NCI-H2029 treated with DMSO at 0.1 percent for 48 hours (cell line): ENCODE measurements at places on chromosomes 7 and 10.

DNA sequence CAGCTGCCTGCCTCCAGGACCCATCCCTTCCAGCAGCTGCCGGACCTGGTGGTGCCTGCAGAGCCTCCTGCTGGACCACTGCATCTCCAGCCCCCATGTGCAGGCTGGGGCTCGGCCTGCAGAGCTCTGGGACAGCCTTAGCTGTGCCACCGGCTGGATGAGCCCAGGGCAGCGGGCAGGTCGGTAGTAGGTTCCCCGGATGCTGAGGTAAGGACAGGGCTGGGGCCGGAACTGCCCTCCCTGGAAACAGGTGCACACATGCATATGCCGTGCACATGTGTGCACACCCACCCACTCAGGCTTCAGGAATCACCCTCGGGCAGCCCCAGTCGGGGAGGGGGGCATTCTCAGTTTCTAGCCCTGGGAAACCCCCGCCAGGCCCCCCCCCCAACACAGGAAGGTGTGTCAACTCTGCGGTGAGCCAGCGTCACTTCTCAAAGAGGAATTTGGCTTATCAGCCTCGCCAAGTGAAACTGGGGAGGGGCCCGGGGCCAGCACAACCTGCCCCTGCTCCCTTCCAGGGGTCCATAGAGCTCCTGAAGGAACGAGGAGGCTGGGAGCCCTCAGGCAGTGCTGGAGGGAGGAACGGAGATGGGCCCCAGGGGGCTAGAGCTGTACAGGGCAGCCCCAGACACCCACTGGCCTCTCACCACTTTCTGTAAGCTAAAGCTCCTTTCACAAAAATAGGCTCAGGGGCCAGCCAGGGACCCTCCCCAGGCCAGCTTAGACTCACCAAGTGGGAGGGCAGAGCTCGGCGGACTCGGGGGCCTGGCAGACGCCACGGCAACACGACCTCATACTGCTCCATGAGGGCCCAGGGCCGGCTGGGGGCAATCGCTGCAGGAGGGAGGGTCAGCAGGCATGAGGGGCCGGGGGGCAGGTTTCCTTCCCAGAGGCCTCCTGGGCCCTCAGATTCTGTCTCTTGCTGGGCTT lies 1.7 kb downstream of the ADAM8 start:
- DNase-seq = no peak

DNA sequence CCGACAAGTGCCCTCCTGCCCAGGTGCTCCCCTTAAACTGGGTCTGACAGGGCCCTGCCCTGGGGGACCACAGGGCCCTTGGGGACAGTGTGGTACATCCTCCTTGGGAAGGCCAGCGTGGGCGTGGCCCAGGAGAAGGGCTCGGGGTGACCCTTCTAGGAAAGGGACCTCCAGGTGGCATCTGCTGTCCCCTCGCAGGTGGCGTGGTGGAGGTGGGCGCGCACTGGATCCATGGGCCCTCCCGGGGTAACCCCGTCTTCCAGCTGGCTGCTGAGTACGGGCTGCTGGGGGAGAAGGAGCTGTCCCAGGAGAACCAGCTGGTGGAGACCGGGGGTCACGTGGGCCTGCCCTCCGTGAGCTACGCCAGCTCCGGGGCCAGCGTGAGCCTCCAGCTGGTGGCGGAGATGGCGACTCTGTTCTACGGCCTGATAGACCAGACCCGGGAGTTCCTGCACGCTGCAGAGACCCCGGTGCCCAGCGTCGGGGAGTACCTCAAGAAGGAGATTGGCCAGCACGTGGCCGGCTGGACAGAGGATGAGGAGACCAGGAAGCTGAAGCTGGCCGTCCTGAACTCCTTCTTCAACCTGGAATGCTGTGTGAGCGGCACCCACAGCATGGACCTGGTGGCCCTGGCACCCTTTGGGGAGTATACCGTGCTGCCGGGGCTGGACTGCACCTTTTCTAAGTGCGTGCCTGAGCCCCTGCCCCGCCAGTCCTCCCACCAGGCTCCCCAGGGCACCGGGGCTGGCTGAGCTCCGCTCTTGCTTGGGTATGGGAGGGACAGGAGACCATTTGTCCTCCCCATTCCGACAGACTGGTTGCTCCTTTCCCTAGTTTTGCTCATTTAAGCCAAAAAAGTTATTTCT lies 972 bp downstream of the PAOX start:
- no peak for DNase-seq

DNA sequence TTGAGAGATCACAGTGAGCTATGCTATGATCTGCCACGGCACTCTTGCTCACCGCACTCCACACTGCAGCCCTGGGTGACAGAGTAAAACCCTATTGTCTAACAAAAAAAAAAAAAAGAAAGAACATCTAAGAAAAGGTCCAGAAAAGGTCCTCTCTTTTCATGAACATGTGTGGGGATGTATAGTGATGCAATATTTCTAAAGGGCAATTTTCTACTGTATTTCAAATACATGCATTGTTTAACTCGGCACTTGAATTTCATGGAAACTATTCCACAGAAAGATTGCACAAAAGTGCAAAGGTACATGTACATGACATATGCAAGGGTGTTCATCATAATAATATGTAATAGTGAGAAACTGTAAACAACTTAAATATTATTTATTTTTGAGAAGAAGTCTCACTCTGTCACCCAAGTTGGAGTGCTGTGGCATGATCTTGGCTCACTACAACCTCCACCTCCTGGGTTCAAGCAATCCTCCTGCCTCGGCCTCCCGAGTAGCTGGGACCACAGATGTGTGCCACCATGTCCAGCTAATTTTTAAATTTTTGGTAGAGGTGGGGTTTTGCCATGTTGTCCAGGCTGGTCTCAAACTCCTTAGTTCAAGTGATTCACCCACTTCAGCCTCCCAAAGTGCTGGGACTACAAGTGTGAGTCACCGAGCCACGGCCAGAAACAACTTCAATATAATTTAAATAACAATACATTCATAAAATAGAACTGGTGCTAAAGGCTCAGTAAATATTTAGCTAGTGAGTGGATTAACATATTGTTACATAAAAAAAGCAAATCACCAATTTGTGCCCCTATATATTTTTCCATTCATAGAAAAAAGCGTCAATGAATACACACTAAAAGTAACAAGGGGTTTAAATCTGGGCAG lies 1.3 kb upstream of the PPRC1 start:
- DNase-seq = no peak

- DNase-seq = no peak
These were observed 7.1 kb downstream of the CCDC126 start for GRCh38 chr7:23604296-23604640.

DNA sequence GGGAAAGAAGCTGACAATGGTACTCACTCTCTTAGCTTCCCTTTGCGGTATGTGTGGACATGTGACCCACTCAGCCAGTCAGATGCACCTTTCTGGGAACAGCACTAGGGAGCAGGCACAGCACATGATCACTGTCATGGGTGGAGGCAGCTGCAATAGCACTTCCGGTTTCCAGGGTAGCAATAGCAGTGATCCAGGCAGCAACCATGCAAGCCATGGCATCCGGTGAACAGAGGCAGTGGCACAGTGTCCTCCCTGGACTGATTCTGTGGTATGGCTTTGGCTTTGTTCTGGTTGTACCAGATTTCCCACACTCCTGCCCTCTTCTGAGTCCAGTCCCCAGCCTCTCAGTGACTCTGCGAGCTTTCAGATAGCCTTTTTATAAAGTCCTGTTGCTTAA lies 86.8 kb upstream of the NAMPT start:
- DNase-seq = no peak

- DNase-seq = no peak
These were observed 177.3 kb downstream of the AMPH start for GRCh38 chr7:38453826-38454225.

GRCh38 chr10:104819731-104820130 lies 178.6 kb downstream of the SORCS3 start:
- no peak for DNase-seq

GRCh38 chr7:2838873-2839578 lies 5.1 kb downstream of the GNA12 start:
- DNase-seq = no peak

GRCh38 chr10:119893074-119893473 lies 544 bp downstream of the SEC23IP start:
- DNase-seq = no peak

GRCh38 chr10:25388862-25389206 lies 214.0 kb downstream of the GPR158 start:
- DNase-seq = no peak

GRCh38 chr7:9960460-9960859 lies 1013.2 kb upstream of the PHF14 start:
- DNase-seq = no peak

- no peak for DNase-seq
These were observed 181.6 kb downstream of the MLLT10 start for GRCh38 chr10:21715531-21716195.

- DNase-seq = no peak
These were observed 52.0 kb upstream of the SMNDC1 start for GRCh38 chr10:110356628-110357245.

DNA sequence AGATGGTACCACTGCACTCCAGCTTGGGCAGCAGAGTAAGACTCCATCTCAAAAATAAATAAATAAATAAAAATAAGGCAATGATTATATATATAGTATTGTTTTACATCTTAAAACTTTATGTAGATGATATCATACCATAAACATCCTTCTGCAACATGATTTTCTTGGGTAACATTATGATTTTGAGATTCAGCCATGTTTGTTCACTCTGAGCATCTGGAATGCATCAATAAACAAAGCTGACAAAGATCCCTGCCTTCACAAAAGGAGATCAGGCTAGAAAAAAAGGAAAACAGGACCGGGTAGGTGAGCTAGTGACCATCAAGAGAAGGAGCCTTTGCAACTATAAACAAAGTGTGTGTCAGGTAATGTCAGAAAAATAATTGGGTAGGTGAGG lies 31.9 kb upstream of the KAT6B start:
- DNase-seq = no peak

- DNase-seq = no peak
These were observed 652.1 kb downstream of the SUGCT start for GRCh38 chr7:40786909-40787308.

- no peak for DNase-seq
These were observed 858.7 kb downstream of the REEP3 start for GRCh38 chr10:64379898-64380297.

- DNase-seq = no peak
These were observed 137.9 kb downstream of the RAPGEF5 start for GRCh38 chr7:22219036-22219435.

DNA sequence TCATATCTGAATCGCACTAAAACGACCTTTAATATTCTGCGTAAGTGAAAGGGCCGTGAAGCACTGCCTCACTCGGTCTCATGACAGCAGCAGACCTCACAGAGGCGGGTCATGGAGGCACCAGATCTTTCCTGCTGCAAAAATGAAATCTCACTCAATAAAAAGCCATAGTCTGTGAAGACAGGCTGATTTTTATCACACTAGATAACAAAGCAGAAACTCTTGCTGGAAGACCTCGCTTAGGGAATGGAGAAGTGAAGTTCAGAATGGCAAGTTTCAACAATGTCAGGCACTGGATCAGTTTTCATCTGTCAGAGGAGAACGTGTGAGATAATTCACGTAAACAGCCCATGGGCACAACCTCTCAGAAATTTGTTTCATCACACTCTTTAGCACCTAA lies 8.0 kb downstream of the SEPHS1 start:
- no peak for DNase-seq

GRCh38 chr7:43944286-43944685 lies 18.1 kb downstream of the UBE2D4 start:
- no peak for DNase-seq

DNA sequence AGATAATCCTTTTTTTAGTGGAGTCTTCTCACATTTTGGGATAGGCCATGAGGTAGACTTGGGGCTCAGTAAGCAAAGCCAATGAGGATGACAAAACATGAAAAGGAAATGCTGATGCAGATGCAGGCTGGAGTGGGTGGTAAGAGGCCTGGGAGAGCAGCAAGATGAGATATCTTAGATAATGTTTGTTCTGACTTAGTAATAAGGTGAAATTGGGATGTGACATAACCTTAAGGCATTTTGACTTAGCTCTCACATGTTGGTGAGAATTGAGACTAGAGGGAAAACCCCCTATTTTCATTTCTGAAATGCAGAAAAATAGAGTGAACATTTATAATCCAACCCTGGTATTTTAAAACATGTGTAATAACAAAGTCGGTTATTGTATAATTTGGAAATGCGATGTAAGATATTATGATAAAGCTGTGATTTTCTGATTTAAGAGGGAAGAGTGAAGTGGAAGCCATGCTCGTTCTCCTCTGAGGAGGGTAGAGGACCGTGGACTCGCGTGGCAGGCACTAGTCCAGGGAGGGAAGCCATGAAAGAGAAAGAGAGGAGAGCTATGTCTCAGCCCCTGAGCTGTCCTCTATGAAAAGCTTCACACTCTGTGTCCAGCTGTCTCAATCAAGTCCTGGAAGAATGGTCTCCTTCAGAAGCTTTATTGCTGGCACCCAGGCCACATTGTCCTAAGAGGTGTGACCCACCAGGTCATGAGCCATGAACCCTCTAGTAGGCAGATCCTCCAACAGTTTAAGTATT lies 57.3 kb downstream of the ST7 start:
- no peak for DNase-seq

GRCh38 chr10:132540456-132540855 lies 2.9 kb downstream of the INPP5A start:
- DNase-seq = no peak

DNA sequence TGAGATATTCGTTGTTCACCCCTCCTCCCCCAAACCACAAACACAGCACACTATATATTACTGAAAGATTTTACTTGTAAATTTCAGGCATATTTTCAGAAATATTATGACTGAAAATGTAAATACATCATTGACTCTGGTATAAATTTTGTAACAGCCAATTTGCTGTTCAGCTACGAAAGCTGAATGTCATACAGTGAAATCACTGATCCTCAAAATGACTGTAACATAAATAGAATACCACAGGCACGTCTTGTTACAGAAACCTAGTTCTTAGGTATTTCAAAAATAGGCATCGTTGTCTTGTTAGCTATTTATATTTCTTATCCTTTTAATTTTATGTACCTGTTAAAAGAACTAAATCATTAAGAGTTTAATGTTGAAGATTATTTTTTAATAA lies 15.1 kb downstream of the TRUB1 start:
- no peak for DNase-seq

DNA sequence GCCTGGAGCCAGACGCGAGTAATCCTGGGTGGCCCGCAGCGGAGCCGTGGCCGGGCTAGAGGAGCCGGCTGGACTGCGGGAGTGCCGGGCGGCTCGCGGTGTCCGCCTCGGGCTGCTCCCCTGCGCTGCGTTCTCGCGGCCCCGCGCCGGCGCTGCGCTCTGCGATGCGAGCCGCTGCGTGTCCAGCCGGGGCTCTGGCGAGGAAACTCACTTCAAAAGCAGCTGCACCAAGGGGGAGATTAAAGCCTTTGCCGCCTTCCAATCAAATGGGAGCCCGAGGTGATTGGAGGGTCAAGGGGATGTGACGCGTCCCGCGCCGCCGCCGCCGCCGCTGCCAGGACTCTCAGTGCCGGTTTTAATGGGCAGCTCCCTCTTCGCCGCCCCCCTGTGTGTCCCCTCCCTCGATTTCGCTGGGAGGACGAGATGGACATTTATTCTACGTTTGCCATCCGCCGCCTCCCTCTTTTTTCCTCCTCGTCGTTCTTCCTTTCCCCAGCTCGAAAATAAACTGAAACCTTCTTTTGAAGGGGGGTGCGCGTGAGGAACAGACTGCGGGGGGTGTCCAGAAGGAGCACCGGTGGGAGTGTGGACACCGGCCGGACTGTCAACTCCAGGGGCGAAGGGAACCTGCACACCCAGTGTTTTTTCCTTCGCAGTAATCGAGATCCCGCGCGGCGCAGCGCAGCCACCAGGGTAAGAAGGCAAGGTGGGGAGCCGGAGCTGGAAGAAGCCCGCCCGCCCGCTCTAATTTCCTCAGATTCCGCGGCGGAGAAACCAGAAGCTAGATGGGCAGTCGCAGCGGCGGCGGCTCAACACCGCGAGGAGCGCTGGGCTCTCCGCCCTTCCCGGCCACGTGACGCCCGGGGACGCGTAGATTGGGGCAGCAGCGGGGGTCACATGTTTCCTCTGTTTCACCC lies at the start of gene ZNF503:
ZNF503 (minus strand) TSS at position 196 of the 917 bp plus-strand sequence. CDS start 345 bp downstream, outside the sequence.
- peak; percentile 56 for DNase-seq

- DNase-seq = no peak
These were observed 431.1 kb upstream of the LRGUK start for GRCh38 chr7:133696056-133696455.
